ENCODE measurements at places on chromosomes 3 and 15. TPM values are rescaled to one million over a fixed set of nuclear protein-coding genes. Genes with fewer than 3 reads are reported as not detected.

Gene GOLGA8J
- not detected for total RNA-seq

Gene MME
- 19.1 TPM for total RNA-seq

Gene GJD2
- not detected for total RNA-seq

Gene ACP3
- total RNA-seq = not detected

Gene TICRR
- 8.6 TPM for total RNA-seq

Gene RBMS3
- total RNA-seq = 31.7 TPM

Gene GFM1
- total RNA-seq = 31.8 TPM

Gene ACOX2
- 0.41 TPM for total RNA-seq

Gene CIDEC
- total RNA-seq = not detected

Gene ALS2CL
- total RNA-seq = 0.37 TPM

Gene FBXO40
- not detected for total RNA-seq

Gene SOX14
- total RNA-seq = not detected

Gene C2CD4B
- total RNA-seq = not detected

Gene ASB7
- total RNA-seq = 8.6 TPM

Gene OR5K4
- total RNA-seq = not detected

Gene THAP10
- 3.9 TPM for total RNA-seq

DNA sequence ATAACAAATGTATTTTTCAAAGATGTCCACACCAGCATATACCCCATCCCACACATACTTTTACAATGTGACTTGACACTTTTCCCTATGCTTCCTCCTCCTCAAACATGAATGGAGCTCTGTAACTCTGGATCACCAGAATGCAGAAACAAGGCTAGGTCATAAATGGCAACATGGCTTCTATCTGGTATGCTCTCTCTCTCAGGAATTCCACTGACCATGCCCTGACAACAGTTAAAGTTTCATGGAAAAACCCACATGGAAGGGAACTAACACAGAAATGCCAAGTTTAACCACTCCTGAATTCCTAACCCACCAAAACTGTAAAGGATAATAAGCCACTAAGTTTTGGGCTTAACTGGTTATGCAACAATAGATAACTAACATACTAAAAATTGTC, 19.9 kb downstream of the MYO9A start:
- no peaks in the 10 kb centered on the region for H3K4me1 ChIP-seq
- H3K27me3 ChIP-seq = no peaks in the 10 kb centered on the region
- no peak for DNase-seq
- H3K4me3 ChIP-seq = no peak overlapping the region

DNA sequence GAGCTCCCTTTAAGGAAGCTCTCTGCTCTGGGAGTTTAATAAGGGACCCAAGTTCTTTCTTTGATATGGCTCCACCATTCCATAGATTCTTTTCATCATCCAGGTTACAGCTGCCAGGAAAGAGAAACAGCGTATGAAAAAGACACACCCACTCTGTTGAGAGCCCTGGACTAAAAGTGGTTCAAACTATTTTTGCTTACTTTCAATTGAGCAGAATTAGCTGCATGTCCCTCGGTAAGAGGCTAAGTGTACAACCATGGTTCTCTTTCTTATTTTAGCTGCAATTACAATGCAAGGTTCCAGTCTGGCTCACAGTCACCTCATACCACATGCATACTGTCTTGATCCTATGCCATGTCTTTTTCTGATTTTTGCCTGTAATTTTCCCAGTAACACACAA, 1288.3 kb downstream of the NSUN3 start:
- no peaks in the 10 kb centered on the region for H3K27me3 ChIP-seq
- no peak overlapping the region for H3K4me3 ChIP-seq
- no peak for DNase-seq
- no peak overlapping the region for H3K27ac ChIP-seq
- H3K36me3 ChIP-seq = no peaks in the 10 kb centered on the region
- no peaks in the 10 kb centered on the region for H3K4me1 ChIP-seq

- H3K27ac ChIP-seq = no peak overlapping the region
- no peaks in the 10 kb centered on the region for H3K4me1 ChIP-seq
- H3K4me3 ChIP-seq = no peak overlapping the region
- H3K36me3 ChIP-seq = no peaks in the 10 kb centered on the region
These were observed 192.9 kb downstream of the SQOR start for GRCh38 chr15:45827766-45828165.

DNA sequence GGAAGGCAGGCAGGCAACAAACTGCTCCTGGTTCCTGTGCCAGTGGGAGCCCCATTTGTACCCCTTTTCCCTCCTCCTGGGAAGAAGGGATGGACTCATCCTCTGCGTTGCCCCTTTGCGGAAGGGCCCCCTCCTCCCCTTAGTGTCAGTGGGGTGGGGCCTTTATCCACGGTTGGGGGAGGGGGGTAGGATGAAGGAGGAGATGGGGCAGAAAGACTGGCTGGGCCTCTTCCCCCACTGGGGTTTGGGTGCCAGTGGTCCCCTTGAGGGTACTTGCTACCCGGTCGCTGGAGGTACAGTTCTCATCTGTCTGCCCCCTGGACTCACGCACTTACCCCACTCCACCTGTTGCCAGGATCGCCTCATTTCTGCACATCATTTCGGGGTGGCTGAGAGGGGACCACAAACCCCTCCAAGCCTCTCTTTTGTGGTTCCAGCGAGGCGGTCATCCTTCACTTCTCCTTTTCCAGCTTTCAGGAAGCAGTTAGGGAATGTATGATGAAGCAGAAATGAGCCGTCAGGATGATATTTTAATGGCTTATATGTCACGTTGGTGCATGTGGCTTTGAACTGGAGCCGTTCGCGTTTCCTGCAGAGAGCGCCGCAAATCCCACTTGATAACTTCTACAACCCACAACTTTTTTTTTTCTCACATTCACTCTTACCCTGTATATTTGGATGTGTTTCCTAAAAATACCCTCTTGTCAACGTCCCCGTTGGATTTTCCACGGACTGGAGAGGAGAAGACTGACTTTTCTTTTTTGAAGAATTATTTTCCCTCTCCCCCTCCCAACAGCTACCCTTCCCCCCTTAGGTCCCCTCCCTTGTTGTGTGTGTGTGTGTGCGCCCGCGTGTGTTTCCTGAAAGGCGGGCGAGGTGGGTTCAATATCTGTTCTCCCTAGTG, at the start of gene ZIC4:
Gene ZIC4, minus strand, starts transcription at position 516 of the 904 bp plus-strand sequence. CDS start 3,746 bp downstream, outside the sequence.
- H3K4me1 ChIP-seq = peaks cover 4% of the 10 kb centered on the region
- H3K27me3 ChIP-seq = no peaks in the 10 kb centered on the region

GRCh38 chr3:189727898-189728297, 96.7 kb downstream of the TP63 start:
- no peaks in the 10 kb centered on the region for H3K4me1 ChIP-seq
- no peak for DNase-seq
- H3K27ac ChIP-seq = no peak overlapping the region
- H3K36me3 ChIP-seq = no peaks in the 10 kb centered on the region

DNA sequence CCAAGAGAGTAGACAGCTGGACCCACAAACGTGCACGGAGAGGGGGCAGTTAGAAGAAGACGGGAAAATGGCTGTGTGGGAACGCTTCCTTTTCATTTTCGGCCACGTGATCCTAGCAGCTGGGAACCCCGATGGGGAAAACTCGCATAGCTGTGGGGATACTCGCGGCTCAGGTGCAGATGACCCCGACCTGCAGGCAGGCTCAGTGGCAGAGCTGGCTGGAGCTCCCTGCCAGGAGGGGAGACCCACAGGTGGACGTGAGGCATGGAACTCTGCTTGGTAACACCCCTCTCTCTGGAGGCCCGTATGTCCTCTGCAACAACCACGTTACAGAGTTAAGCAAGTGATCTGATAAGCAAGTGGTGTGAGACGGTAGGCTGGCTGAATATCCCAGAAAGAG, 84.6 kb upstream of the SNRPA1 start:
- H3K36me3 ChIP-seq = no peaks in the 10 kb centered on the region
- no peaks in the 10 kb centered on the region for H3K4me1 ChIP-seq
- H3K4me3 ChIP-seq = no peak overlapping the region
- DNase-seq = no peak
- no peaks in the 10 kb centered on the region for H3K27me3 ChIP-seq

GRCh38 chr3:155646128-155646527, 98.7 kb downstream of the PLCH1 start:
- no peaks in the 10 kb centered on the region for H3K27me3 ChIP-seq
- H3K27ac ChIP-seq = no peak overlapping the region

GRCh38 chr15:29920515-29920914, 98.2 kb upstream of the TJP1 start:
- H3K27me3 ChIP-seq = no peaks in the 10 kb centered on the region
- H3K4me3 ChIP-seq = no peak overlapping the region
- no peak for DNase-seq
- no peak overlapping the region for H3K27ac ChIP-seq
- H3K36me3 ChIP-seq = no peaks in the 10 kb centered on the region
- H3K4me1 ChIP-seq = peaks cover 61% of the 10 kb centered on the region

- H3K36me3 ChIP-seq = no peaks in the 10 kb centered on the region
- no peak for DNase-seq
- H3K4me1 ChIP-seq = no peaks in the 10 kb centered on the region
- no peak overlapping the region for H3K27ac ChIP-seq
- no peaks in the 10 kb centered on the region for H3K27me3 ChIP-seq
These were observed 351.0 kb downstream of the FEZF2 start for GRCh38 chr3:62022312-62022711.

- peaks cover 14% of the 10 kb centered on the region for H3K4me1 ChIP-seq
- H3K36me3 ChIP-seq = peaks cover 95% of the 10 kb centered on the region
- no peak overlapping the region for H3K27ac ChIP-seq
- H3K27me3 ChIP-seq = no peaks in the 10 kb centered on the region
- DNase-seq = no peak
These were observed 1.2 kb downstream of the USP19 start for GRCh38 chr3:49119439-49119838.

DNA sequence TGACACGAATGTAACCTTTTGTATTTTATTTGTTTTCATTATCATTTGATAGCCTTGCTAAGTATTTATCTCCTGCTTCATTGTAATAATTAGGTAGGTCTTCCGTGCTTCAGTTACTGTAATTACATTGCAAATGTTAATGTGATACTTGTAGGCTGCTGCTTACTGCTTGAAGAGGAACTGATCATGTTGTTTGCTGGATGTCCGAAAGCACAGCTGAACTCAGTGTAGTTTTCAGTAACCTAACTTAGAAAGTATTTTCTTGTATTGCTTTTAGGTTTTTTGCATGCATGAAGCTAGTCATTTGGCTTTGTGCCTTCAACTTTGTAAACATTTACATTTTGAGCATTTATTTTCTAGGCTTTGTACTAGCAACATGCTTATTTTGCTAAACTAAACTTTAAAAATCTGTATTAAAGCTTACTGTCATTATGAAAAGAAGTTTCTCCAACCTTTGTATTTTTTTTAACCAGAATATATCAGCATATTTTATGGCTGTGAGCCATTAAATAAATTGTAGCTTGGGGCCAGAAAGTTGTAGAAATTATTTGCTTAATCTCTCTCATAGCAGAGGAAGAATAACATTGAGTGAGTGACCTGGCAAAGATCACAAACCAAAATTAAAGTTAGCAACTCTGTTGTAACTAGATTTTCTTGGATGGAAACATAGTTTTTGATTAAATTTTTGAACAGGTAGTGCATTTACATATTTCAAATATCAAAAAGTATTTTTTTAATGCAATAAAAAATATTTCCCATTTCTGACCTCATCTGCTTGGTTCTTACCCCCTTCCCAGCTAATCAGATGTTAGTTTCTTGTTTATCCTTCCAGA, 30.7 kb downstream of the SACM1L start:
- H3K36me3 ChIP-seq = peaks cover 26% of the 10 kb centered on the region
- no peaks in the 10 kb centered on the region for H3K4me1 ChIP-seq
- no peaks in the 10 kb centered on the region for H3K27me3 ChIP-seq
- DNase-seq = no peak
- no peak overlapping the region for H3K27ac ChIP-seq

GRCh38 chr3:229183-229661, 32.7 kb downstream of the CHL1 start:
- no peak overlapping the region for H3K4me3 ChIP-seq
- H3K36me3 ChIP-seq = no peaks in the 10 kb centered on the region
- no peak overlapping the region for H3K27ac ChIP-seq
- H3K4me1 ChIP-seq = no peaks in the 10 kb centered on the region
- no peaks in the 10 kb centered on the region for H3K27me3 ChIP-seq

- DNase-seq = no peak
- H3K4me1 ChIP-seq = peaks cover 25% of the 10 kb centered on the region
- no peak overlapping the region for H3K4me3 ChIP-seq
- H3K36me3 ChIP-seq = no peaks in the 10 kb centered on the region
- H3K27ac ChIP-seq = no peak overlapping the region
These were observed 67.0 kb downstream of the SCN11A start for GRCh38 chr3:38984731-38985130.

GRCh38 chr3:10816019-10816862, at the start of gene SLC6A11:
TSS of gene SLC6A11 (plus strand) at chr3:10816228. CDS start at chr3:10816266, 38 bp downstream.
- H3K4me1 ChIP-seq = no peaks in the 10 kb centered on the region
- H3K27ac ChIP-seq = no peak within 1 kb of the TSS
- peaks cover 27% of the 10 kb centered on the region for H3K27me3 ChIP-seq
- no peak for DNase-seq
- no peaks in the 10 kb centered on the region for H3K36me3 ChIP-seq
- H3K4me3 ChIP-seq = no peak within 1 kb of the TSS

GRCh38 chr15:52790169-52790708, at the start of gene ONECUT1:
TSS of gene ONECUT1 (minus strand) at chr15:52790336. CDS start at chr15:52789884, 452 bp downstream.
- peaks cover 92% of the 10 kb centered on the region for H3K27me3 ChIP-seq
- no peak within 1 kb of the TSS for H3K27ac ChIP-seq
- H3K4me1 ChIP-seq = peaks cover 10% of the 10 kb centered on the region
- H3K4me3 ChIP-seq = peak within 1 kb of the TSS; percentile 28
- no peaks in the 10 kb centered on the region for H3K36me3 ChIP-seq

- no peak overlapping the region for H3K27ac ChIP-seq
- DNase-seq = no peak
- no peak overlapping the region for H3K4me3 ChIP-seq
These were observed 22.0 kb downstream of the ZNF710 start for GRCh38 chr15:90022905-90023700.

DNA sequence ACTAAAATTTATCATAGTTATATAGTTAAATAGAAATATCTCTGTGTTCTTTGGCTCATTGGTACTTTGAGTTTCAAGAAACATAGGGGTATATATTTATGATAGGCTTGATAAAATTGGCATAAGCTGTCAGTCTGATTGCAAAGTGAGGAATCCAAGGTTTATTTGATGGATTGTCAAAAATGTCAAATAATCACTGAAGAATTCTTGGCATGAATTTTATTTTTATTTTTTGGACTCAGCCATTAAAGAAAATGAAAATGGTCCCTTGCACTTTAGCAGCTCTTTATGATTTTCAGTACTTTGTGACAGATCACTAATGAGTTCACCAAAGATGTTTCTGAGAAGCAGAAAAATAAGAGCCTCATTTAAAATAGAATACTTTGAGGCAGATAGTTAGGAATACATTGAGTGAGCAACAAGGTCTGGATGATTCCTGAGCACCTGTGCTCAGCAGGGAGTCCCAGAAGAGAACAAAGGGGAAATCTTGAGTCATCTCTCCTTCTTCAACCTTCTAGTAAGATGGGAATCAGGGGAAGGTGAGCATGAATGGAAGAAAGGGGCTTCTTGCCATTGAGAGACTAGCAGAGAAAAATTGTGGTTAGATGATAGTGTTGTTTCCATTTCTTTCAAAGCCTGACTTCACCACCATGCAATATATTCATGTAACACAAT, 85.3 kb upstream of the VEPH1 start:
- no peaks in the 10 kb centered on the region for H3K36me3 ChIP-seq
- no peak for DNase-seq
- no peak overlapping the region for H3K27ac ChIP-seq
- no peaks in the 10 kb centered on the region for H3K4me1 ChIP-seq
- no peak overlapping the region for H3K4me3 ChIP-seq
- no peaks in the 10 kb centered on the region for H3K27me3 ChIP-seq

GRCh38 chr15:71458089-71458660, 342.9 kb downstream of the THSD4 start:
- H3K4me1 ChIP-seq = peaks cover 15% of the 10 kb centered on the region
- no peak overlapping the region for H3K4me3 ChIP-seq
- no peaks in the 10 kb centered on the region for H3K27me3 ChIP-seq

- H3K4me3 ChIP-seq = no peak overlapping the region
- H3K4me1 ChIP-seq = no peaks in the 10 kb centered on the region
- no peak for DNase-seq
- no peaks in the 10 kb centered on the region for H3K36me3 ChIP-seq
- H3K27me3 ChIP-seq = no peaks in the 10 kb centered on the region
- no peak overlapping the region for H3K27ac ChIP-seq
These were observed 330.5 kb downstream of the ROBO2 start for GRCh38 chr3:77370413-77370812.
